ENCODE measurements at places on chromosomes 1 and 21.

DNA sequence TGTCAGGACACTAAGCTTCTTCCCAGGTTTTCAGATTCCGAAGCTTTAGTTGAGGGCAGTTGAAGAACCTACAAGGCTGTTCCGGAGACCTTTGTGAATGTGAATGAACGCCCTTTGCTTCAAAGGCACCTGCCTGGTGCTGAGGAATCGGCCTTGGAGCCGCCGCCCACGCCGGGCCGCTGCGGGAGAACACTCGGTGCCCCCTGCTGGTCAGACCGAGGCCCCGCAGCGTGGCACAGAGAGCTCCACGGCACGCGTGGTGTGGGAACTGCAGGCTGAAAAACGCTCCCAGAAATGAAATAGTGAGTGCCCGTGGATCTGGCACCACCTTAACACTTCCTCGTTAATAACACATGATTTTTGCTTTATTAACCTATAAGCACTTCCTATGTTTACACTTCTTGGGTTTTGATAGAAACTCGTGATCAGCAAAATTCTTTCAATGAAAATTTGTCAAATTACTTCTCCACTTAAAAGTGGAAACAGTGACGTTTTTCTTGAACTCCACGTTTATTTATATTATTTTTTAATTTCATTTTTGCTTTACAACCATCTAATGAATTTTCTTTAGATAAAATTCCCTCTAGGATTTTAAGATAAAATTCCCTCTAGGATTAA is 460.6 kb downstream of the DSCAM start:
- peak; percentile 0 for DNase-seq

DNA sequence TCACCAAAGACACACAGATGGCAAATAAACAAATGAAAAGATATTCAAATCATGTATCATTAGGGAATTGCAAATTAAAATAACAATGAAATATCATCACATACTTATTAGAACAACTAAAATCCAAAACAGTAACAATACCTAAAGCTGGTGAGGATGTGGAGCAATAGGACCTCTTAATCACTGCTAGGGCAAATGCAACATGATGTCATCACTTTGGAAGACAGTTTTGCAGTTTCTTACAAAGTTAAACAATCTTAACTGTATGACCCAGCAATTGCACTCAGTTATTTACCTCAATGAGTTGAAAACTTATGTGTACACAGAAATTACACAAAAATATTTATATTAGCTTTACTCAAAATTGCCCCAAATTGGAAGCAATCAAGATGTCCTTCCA is 47.3 kb downstream of the SELENOF start:
- DNase-seq = no peak

DNA sequence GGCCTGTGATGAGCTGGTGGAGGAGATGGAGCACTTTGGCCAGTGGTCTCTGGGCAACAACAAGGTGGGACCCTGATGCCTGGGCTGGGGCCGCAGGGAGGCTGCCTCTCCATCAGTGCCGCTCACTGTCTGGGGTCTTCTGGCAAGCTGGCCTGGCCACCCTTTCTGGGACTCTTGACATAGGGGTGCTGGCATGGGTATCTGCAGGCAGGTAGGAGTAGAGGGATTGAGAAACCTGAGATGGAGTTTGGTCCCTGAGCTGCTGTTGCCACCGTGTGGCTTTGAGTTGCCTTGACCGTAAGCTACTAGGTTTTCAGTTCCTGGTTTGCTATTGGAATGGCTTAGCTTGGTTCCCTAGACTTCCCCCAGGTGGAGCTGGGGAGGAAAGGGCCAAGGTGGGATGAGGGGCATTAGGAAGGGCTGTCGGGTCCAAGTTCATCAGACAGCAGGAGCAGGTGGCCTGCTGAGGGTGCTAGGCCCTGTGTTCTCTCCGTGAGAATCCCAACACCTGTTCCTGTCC is 13.2 kb upstream of the MFN2 start:
- DNase-seq = no peak

GRCh38 chr1:47699492-47700235 is 261.8 kb downstream of the FOXD2 start:
- no peak for DNase-seq

DNA sequence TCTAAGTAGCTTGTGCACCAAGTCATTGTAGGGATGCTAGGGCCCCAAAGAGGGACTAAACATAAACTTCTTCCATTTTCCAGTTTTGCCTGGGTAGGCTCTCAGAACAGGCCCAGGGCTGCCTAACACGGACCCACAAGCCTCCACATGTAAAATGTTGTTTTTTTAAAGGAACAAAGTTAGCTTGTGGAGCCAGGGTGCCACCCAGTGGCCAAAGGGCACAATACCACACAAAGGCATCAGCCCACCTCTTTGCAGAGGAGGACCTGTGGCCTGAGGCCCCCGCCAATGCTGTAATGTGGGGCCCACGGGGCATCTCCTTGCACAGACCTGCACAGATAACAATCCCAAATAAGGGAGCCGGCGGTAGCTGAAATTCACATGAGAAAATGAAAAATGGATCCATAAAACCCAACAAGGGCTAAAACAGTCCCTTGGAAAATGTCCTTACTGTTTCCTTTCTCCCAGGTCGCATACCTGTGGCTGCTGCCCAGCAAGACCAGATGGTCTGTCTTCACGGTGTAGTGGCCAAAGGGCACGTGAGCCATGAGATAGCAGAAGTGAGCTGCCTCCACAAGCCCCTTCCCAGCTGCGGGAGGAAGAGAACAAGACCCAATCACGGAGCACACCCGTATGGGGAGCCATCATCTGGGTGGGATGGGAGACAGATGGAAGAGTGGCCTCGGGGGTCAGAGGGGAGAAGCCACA is 23.8 kb downstream of the SEC16B start:
- DNase-seq = peak; percentile 1

- no peak for DNase-seq
Observed at GRCh38 chr1:22133247-22133930, 9.5 kb downstream of the WNT4 start.

GRCh38 chr1:118360817-118361216 is 175.8 kb upstream of the SPAG17 start:
- no peak for DNase-seq

- DNase-seq = peak; percentile 73
Observed at GRCh38 chr1:206933333-206933945, 11.7 kb upstream of the FCMR start.
